ENCODE measurements at places on chromosomes 6 and 20.

- DNase-seq = no peak
These were observed 49.4 kb upstream of the CARMIL1 start for GRCh38 chr6:25229671-25230321.

- no peak for DNase-seq
These were observed 8.8 kb upstream of the VSX1 start for GRCh38 chr20:25090492-25091429.

DNA sequence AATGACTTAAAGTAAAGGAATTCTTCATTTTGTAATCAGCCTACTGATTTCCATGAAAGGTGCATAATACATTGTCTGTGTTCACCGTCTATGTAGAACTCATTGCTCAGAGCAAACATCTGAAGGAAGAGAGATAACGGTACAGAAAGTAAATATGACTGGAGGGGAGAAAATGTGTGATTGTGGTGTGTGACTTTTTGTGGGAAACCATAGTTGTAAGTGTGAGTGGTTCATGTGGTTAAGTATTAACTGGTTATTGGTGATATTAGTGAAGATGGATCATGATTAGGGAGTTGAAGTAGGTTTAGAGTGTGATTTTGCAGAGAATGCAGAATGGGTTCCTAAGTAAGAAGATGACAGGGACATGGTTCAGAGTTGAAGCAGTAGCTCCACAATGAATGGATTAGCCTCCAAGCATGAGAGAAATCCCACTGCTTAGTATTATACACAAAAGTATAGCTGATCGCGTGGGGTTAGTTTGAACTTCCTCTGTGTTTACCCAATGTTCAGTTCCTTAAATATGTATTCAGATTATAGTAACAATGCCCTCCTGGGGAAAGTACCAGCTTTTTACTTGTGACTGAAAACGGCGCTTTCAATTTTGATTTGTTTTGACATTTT, 368.9 kb downstream of the UTRN start:
- no peak for DNase-seq

- no peak for DNase-seq
These were observed 573.3 kb upstream of the MAN1A1 start for GRCh38 chr6:119922814-119923213.

- DNase-seq = no peak
These were observed 158.3 kb downstream of the TMEM242 start for GRCh38 chr6:157164972-157165371.

DNA sequence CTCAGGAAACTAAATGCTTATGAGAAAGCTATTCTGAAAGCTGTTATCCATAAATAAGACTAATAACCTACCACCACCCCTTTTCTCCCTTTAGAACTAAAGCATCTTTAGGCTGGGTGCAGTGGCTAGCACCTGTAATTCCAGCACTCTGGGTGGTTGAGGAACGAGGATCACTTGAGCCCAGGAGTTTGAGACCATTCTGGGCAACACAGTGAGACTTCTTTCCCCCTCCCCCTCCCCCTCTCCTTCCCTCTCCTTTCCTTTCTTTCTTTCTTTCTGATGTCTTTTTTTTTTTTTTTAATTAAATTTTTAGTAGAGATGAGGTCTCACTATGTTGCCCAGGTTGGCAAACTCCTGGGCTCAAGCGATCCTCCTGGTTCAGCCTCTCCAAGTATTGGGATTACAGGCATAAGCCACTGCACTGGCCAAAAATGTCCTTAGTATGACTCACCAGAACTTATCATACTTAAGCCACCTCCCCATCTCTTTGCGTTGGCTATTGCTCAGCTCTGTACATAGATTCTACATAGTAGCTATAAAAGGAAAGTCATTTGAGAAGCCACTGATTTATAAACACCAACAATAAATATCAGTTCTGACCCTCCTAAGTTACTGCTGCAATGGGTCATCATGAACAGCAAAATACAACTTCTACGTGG, 54.8 kb upstream of the SPDEF start:
- DNase-seq = no peak

GRCh38 chr6:89944826-89945407, 50.6 kb downstream of the GJA10 start:
- no peak for DNase-seq

GRCh38 chr20:54535746-54536145, 60.4 kb downstream of the DOK5 start:
- no peak for DNase-seq

GRCh38 chr6:35663447-35664235, 25.1 kb downstream of the FKBP5 start:
- no peak for DNase-seq

Data from GM12892 (cell line).